ENCODE measurements at places on chromosomes 2 and 18.

- peak; percentile 90 for DNase-seq
Measured at GRCh38 chr2:232260075-232260474, 118.5 kb upstream of the ALPP start.

DNA sequence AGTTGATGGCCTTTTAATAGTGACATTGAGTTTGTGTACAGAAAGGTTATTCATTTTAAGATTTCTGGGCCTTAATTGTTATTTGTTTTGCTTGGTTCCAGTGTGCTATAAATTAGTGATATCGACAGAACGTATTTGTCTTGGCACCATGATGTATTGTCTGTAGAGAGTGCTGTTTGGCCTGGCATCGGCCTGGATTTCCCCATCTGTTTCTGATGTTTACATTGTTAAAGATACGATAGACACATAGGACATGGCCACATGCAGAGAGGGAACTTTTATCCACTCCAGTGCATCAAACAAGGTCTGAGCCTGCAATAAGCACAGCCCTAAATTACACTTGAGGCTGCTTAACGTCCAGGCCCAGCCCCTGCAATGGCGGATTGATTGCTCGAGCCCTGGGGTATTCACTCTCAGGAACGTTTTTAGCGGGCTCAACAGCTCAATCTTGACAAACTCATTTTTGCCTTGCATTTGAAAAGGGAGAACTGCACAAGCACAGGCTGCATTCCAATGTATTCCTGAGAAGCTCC, 144.7 kb downstream of the SLC4A3 start:
- no peak for DNase-seq

- DNase-seq: no peak
Measured at GRCh38 chr2:179985163-179985820, 21.8 kb downstream of the CWC22 start.

GRCh38 chr2:25314514-25315315, 27.0 kb downstream of the DNMT3A start:
- peak; percentile 79 for DNase-seq

- DNase-seq: no peak
Measured at GRCh38 chr2:54634021-54634420, 89.4 kb upstream of the EML6 start.

DNA sequence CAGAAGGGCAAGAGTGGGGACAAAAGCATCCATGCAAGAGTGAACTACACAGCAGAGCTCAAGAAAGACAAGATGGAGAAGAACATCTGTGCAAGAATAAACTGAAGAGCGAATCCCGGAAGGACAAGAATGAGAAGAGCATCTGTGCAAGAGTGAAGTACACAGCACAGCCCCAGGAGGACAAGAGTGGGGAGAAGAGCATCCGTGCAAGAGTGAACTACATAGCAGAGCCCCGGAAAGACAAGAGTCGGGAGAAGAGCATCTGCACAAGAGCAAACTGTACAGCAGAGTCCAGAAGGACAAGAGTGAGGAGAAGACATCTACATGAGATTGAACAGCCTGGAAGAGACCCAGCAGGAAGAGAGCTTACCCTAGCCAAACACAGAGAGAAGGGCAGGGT, 284.6 kb downstream of the PIEZO2 start:
- no peak for DNase-seq

GRCh38 chr18:70377317-70377799, 88.5 kb downstream of the SOCS6 start:
- DNase-seq: no peak

DNA sequence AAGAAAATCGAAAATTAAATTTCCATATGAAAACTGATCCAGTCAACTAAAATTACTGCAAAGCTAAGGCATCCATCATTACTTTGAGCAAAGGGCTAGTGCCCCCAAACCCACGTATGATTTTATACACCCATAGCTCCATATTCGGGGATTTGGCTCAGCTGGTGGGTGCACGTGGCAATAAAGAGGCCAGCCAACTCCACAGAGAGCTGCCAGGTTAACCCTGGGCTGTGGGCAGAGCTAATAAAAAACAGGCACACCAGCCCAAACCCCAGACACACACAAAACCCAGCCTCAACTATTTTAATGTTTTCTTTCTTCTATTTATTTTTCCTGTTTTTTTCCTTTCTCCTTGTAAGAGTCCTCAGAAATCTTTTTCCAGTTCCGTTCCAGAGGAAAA, 151.3 kb upstream of the SOX11 start:
- DNase-seq: no peak

GRCh38 chr18:26667046-26667445, 118.7 kb upstream of the KCTD1 start:
- no peak for DNase-seq

GRCh38 chr2:76569819-76570218, 859.1 kb upstream of the GCFC2 start:
- no peak for DNase-seq

GRCh38 chr18:13604786-13605185, 121.6 kb downstream of the FAM210A start:
- no peak for DNase-seq

GRCh38 chr2:200159357-200159707, 147.2 kb upstream of the SPATS2L start:
- peak; percentile 88 for DNase-seq

- DNase-seq: no peak
Measured at GRCh38 chr2:236010920-236011685, 157.1 kb downstream of the GBX2 start.

DNA sequence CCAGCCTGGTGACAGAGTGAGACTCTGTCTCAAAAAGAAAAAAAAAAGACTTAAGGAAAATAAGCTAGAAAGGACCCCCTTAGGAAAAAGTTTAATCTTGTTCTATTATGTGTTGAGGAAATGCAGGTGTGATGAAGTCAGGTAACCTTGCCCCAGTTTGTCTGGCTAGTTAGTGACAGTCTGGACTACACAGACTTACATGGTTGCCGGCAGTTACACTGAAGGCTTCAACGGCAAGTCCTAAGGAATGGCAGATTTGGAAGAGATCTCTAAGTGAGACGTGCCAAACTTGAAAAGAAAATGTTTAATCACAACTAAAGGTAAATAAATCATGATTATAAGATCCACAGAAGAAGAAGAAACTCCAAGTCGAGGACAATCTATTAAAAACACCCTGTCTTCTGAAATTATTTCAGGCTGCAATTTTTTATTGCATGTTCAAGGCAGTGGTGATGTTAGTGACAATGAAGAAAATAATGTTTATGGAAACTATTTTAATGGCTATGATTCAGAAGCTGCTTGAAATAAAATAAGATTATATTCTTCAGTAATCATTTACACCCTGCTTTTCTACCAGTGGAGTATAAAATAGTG, 84.2 kb downstream of the TTC27 start:
- no peak for DNase-seq

GRCh38 chr2:85237849-85238565, 89.8 kb downstream of the TGOLN2 start:
- peak; percentile 80 for DNase-seq

GRCh38 chr18:44246001-44246400, 434.7 kb upstream of the SETBP1 start:
- DNase-seq: peak; percentile 60

DNA sequence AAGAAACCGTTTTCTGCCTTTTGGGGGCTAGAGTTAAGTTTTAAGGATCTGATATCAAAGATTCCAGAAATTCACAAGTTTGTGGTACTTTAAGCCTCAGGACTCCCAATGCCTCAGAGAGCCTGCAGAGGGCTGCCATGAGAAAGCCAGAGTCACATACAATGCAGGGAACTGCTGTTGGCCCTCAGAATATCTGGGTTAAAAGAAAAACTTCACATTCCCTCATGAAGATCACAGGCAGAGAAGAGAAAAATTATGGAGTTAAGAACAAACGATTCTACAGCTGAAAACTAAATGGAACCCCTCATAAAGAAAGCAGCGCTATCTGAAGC, 39.5 kb downstream of the HDAC4 start:
- DNase-seq: no peak

- no peak for DNase-seq
Measured at GRCh38 chr18:21486905-21487437, 113.5 kb downstream of the ESCO1 start.

GRCh38 chr2:223082706-223083105, 30.7 kb downstream of the KCNE4 start:
- DNase-seq: no peak

- DNase-seq: no peak
Measured at GRCh38 chr18:60176259-60176658, 196.3 kb downstream of the MC4R start.

DNA sequence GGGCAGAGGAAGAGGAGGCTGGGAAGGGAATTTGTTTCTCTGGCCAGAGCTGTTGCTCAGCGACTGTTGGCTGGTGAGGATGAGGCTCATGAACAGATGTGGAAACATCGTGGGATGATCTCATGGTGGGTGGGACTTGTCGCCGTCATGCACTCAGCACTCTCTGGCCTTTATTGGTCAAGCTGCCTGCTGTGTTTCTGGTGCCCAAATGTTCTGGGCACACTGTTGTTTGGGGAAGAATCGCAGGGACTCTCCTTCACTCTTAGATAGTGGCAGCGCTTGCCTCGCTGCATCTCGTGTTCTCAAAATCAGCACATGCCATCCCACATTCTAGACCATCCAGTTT, 145.6 kb downstream of the AGAP1 start:
- DNase-seq: peak; percentile 86

GRCh38 chr2:235495373-235496238, 1.8 kb downstream of the AGAP1 start:
- peak; percentile 68 for DNase-seq

DNA sequence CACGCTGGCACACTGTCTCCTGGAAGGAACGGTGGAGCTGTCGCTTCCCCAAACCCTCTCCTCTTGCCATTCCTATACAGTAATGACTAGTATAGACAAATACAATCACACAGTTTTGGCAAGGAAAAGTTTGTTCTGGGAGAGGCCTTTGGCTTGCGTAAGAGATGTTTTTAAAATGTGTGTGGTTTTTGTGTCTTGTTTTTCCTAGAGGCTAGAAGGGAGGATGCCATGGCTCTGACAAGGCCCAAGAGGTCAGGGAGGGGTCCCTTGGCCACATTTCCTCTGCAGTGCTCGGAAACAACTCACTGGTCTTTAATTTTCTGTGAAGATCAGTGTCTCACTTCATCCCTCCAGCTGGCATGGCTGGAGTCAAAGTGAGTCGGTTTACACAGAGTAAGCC, 195.9 kb downstream of the SH3RF3 start:
- DNase-seq: no peak

GRCh38 chr2:191059308-191059707, 45.3 kb upstream of the STAT1 start:
- no peak for DNase-seq

- DNase-seq: no peak
Measured at GRCh38 chr2:31525876-31526275, 54.9 kb downstream of the SRD5A2 start.
